SJCRH30 (cell line): ENCODE measurements at places on chromosomes 2 and 18.

GRCh38 chr18:6795307-6795706 is 65.8 kb downstream of the ARHGAP28 start:
- no peak for DNase-seq

- no peak for DNase-seq
Measured at GRCh38 chr18:23825978-23826405, 136.7 kb downstream of the LAMA3 start.

DNA sequence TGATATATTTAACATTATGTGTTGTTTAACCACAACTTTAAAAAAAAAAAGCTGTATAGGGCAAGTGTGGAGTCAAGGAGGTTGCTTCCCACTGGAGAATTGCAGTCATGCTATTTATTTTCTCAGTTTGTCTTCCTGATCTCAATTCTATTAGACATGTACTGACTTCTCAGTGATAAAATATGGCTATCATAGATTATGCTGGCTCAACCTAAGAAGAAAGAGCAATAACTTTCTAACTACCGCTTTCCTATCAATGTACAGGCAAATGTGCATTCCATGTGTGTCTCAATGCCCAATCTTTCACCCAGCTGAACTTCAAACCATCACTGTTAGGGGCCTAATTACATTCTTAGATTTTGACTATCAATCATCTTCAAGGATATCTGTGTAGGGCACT is 201.4 kb downstream of the CTNNA2 start:
- no peak for DNase-seq

GRCh38 chr2:45466053-45466452 is 145.0 kb downstream of the SRBD1 start:
- DNase-seq, result no peak

DNA sequence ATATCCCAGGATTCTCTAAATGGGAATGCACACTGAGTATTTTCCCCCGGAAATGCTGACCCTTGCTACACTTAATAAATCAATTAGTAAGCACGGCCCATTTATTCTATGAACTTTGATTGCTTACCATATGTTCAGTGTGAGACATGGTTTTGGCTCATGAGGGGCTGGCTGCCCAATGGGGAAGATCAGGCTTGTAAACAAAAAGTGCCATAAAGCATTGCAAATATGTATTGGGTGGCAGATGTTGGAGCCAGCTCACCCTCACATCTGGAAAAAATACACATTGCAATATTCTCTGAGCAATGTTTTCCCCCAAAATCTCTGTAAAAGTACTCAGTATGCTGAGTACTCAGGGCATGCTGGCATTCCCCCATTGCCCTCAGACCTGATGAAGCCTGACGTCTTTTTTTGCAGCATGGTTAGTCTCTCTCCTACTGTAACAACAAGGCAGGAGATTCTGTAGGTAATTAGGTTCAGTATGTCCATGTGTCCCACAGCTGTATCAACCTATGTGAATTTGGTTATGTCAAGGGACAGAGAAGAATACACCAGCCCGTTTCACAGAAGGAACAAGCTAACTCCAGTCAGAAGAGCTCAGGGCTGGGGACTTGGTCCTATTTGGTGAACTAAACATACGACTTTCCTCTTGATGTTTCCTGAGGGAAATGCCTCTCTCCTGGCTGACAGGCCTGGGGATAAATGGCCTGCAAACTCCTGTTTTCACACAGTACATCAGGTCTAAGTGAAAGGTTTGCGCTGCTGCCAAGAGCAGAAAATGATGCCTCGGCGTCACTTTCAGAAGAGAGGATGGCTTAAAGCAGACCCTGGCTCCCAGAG is 202.4 kb downstream of the INSIG2 start:
- no peak for DNase-seq

DNA sequence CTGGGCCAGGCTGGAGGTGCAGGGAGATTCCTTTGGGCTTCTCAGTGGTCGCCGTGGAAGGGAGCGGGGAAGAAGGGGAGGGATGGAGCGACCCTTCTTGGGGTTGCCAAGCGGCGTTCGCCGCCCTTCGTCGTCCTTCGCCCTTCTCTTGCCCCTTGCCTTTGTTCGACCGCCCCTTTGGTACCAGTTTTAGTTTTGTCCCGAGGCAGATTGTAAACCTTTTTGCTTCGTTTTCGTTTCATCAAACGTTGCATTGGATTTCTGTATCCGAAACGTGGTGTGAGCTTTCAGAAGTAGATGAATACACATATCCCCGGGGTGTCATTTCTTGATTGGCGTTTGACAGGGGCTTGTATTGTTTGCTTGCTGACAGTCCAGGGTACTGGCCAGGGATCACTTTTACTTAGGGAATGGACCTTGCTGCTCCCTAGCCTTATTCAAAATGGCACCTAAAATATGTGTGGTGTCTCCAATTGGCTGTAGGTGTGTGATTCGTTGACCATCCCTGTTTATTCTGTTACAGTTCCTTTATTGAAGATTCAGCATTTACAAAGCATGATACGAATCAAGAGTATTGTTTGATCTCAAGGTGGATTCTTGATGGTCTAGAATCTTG is 788 bp downstream of the USP14 start:
- peak; percentile 17 for DNase-seq

DNA sequence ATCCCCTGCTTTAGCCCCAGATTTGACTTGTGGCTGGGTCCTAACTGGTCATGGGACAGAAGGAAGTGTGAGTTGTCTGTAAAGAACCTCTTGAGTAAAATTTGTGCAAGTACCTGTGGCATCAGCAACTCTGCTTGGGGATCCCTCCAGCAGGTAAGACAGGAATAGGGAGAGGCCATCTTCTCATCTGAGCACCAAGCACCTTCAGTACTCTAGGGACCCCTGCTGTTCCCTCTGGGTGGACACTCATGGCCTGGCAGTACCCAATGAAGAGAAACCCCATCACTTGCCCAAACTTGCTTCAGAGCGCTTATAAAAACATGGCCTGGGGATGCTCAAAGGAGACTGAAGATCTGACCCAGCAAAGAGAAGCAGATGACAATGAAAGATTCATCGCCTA is 297.8 kb downstream of the SP3 start:
- no peak for DNase-seq

DNA sequence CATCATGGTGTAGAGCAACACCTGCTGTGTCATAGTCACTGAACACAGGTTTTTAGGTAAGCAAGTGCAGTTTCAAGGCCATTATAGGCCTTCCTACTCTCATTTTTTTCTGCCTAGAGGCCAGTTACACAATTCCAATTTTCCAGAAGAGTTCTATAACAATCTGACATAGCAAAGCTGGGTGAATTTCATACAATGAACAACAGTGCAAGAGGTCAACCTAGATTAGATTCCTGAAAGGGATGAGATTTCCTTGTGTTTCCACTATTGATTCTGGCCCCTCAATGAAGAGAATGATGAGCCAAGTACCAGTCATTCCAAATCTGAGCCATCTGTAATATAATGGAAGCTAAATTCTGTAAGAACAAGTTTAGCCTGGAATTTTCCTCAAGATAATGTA is 15.3 kb upstream of the CD28 start:
- no peak for DNase-seq

- DNase-seq, result no peak
Measured at GRCh38 chr2:23772056-23772455, 154.9 kb downstream of the ATAD2B start.

DNA sequence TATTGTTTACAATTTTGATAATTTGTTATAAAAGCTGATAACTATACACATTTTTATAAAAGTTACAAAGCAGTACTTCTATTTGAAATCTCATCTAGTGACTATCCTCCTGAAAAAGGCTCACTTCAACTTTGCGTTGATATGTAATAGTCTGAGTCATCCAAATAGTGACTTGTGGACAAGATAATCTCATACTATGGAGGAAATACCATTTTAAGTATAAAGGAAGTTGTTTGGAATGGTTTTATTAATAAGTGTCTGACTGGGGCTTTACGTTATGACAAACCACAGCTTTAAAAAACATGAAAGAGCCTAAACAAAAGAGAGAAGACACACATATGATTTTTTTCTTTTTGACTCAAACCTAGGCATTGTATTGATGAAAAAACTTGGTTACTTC is 272.3 kb upstream of the COL3A1 start:
- peak; percentile 39 for DNase-seq

DNA sequence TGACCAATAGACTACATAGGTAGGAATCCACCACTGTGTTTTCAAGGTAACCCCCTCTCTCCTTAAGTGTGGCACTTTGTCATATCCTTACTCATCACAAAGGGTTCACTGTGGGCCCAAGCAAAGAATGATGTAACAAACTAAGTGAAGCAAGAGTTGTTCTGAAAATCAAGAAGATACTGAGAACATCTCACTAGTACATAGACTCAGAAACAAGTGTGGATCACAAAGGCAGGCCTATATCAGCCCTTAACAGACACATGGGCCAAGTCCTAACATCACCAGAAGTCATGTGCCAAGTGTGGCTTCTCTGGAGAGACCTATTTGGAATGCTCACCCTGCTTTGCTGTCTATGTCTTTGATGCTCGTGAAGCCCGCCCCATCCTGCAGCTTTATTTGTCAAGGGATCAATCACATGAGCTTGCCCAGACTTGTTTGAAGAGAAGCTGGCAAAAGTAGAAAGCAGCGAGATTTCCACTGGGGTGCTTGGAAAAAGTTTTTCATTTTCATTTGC is 131.2 kb upstream of the TTC39C start:
- DNase-seq, result no peak

DNA sequence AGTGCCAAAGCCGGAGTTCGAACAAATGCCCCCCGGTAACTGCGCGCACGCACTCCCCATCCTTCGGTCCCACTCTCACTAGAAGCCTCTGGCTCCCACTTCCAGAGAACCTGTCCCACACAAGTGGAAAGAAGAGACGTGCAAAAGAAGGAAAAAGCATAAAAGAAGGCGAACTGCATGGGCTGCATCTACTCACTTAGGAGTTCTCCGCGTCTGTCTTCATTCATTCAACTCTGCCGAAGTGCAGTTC is 312 bp downstream of the NR4A2 start:
- DNase-seq, result no peak
